NCI-H2081 (cell line): ENCODE measurements at places on chromosomes 7 and 10.

- DNase-seq, result no peak
These were observed 39.2 kb upstream of the FZD9 start for GRCh38 chr7:73394422-73394821.

GRCh38 chr7:152615031-152615741 lies 60.8 kb downstream of the XRCC2 start:
- peak; percentile 90 for DNase-seq

DNA sequence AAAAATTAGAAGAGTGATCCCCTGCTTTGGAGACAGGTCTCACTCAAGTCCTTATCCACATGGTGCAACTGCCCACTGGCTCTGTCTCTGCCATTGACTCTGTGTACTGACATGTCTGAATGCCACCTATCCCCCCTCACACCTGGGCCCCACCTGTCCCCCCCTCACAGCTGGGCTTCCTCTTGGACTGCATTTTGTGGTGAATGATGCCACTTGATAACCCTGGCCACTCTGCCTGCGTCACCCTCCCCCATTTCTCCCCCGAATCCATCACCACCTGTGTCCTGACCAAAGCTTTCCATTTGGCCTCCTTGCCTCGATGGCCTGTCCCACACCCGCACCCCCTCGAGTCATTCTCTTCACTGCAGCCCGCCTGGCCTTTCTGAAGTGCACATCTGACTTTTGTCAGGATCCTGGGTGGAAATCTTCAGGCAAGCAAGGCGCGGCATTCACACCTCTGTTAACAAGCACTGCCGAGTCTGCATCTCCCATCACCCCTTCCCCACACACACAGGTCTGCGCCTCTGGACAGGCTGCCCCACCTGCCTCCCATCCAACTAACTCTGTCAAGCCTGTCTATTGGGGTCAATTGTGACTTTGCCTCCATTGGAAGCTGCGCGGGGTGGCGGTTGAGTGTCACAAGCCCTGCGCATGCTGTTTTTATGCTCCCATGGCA lies 175.3 kb upstream of the KLF14 start:
- no peak for DNase-seq

GRCh38 chr10:104766341-104766740 lies 125.3 kb downstream of the SORCS3 start:
- no peak for DNase-seq

GRCh38 chr10:79188154-79188965 lies 119.6 kb downstream of the ZMIZ1 start:
- no peak for DNase-seq

GRCh38 chr10:73931767-73932619 lies 21.1 kb downstream of the PLAU start:
- no peak for DNase-seq

DNA sequence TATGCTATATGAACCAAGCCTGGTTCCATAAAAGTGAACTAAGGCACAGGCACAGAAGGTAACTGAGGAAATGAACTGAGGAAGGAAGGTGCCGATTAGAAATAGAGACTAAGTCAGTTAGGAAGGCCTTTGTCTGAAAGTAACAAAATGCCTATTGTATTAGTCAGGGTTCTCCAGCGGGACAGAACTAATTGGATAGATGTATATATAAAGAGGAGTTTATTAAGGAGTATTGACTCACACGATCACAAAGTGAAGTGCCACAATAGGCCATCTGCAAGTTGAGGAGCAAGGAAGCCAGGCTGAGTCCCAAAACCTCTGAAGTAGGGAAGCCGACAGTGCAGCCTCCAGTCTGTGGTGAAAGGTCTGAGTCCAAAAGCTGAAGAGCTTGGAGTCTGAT lies 13.9 kb upstream of the PLXNA4 start:
- DNase-seq, result no peak

GRCh38 chr7:883055-884021 lies 7.0 kb downstream of the GET4 start:
- peak; percentile 79 for DNase-seq

GRCh38 chr10:71432956-71433767 lies 36.4 kb downstream of the CDH23 start:
- no peak for DNase-seq

GRCh38 chr7:41013117-41013516 lies 689.8 kb downstream of the INHBA start:
- DNase-seq, result no peak

DNA sequence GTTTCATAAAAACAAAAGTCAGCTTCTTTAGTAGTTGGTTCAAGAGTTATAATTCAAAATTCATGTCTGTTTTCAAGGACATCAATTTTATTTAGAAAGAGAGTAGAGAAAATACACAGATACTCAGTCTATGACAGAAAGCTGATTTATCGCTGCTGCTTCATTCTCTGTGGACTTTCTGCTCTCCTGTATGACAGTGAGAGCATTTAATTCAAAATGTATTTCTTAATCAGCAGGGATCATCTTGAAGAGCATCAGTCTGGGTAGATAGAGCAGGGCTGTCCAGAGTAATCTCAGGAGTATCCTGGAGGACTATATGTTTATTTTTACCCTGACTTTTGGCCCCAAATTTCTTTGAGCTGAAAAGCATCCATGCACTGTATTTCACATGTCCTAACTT lies 1676.7 kb downstream of the REEP3 start:
- DNase-seq, result no peak

GRCh38 chr10:93368210-93368609 lies 113.9 kb downstream of the MYOF start:
- DNase-seq, result no peak

GRCh38 chr7:75531359-75531821 lies 39.3 kb downstream of the SPDYE5 start:
- DNase-seq, result no peak

DNA sequence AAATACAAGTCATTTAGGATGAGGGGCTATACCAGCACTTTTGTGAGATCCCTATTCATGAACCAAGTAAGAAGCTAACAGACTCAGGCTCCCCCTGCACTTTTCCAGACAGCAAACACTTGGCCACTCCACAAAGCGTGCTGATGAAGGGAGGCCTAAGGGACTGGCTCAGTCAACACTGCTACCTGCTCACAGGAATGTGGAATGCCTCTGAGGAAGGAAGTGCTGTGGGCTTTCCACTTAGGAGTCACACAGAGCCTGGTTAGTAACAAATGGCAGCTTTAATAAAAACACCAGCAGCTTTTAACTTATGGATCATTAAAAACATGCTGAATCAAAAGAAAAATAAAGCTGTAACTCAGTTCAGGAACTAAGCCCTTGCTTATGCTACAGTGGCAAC lies 15.0 kb downstream of the UROS start:
- no peak for DNase-seq

- DNase-seq, result no peak
These were observed 539.0 kb downstream of the ARL4A start for GRCh38 chr7:13226385-13226784.

DNA sequence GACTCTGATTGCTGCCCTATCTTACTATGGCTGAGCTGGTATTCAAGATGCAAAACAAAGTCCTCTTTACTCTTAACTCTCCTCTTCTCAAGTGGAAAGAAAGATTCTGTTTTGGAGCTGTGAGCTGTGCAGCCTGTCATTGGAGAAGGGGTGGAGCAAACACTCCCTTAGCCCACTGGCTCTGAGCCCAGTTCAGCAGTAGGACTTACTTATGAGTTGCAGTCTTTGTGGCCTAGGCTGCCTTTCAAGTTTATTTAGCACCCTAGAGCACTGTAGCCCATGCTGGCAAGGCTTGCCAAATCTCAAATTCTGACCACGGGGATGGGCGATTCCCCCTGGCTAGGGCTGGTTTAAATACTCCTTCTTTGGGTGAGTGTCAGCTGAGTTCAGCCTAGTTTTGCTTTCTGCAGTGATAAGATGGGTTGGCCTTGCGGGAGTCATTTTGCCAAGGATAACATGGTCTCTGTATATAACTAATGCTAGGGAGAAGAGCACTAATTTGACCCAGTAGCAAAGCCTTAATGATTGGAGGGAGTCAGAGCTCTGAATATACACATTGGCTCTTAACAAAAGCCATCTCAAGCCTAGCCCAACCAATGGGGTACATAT lies 110.2 kb downstream of the MYO3A start:
- DNase-seq, result peak; percentile 13

DNA sequence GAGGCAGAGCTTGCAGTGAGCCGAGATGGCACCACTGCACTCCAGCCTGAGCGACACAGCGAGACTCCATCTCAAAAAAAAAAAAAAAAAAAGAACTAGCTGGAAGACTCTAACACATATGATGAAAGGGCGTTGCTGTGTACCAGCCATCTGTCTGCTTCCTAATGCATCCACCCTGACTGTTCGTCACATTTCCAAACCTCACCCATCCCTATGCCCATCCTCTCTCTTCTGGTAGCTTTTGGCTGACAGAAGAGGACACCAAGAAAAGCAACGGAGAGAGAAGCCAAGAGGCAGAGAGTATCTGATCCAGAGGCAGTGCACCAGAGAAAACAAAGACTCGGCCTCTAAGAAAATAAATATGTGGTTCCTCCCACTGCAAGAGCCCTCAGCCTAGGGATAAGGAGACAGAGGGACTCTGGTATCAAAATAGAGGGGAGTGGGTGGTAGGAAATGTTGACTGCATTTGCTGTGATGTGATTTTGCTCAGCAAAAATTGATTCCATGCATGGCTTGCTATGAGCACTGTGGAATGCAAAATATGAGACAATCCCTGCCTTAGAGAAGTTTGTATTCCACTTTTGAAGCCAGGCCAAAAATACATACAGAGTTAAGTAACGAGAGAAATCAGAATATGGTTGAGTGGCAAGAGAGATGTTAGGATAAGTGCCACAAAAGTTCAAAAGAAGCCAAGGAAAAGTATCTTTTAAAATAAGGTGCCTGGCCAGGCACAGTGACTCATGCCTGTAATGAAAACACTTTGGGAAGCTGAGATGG lies 100.8 kb upstream of the STK17A start:
- no peak for DNase-seq

DNA sequence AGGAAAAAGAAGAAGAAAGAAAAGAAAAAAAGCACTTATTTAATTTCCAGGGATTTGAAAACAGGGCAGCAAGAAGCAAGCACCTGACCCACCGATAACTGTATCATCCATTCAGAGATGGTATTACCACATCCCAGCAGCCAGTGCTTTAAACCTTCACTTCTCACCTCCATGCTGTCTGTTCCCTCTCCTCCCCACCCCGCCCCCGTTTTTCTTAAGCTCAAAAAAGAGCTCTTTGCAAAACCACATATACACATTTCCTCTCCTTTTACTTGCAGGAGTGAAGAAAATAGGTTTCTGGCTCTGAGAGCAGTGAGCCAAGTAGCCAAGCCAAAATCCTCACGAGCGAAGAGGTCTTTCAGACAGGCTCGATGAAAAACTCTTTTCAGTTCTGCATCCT lies 2.2 kb downstream of the STOX1 start:
- DNase-seq, result no peak

GRCh38 chr10:92130622-92131274 lies 160.1 kb downstream of the CPEB3 start:
- no peak for DNase-seq

- DNase-seq, result peak; percentile 33
These were observed 21.8 kb downstream of the ELFN1 start for GRCh38 chr7:1691601-1692514.

- no peak for DNase-seq
These were observed 304.7 kb downstream of the ARHGAP12 start for GRCh38 chr10:31623947-31624346.

GRCh38 chr10:124614003-124614659 lies 130.0 kb downstream of the FAM53B start:
- no peak for DNase-seq

DNA sequence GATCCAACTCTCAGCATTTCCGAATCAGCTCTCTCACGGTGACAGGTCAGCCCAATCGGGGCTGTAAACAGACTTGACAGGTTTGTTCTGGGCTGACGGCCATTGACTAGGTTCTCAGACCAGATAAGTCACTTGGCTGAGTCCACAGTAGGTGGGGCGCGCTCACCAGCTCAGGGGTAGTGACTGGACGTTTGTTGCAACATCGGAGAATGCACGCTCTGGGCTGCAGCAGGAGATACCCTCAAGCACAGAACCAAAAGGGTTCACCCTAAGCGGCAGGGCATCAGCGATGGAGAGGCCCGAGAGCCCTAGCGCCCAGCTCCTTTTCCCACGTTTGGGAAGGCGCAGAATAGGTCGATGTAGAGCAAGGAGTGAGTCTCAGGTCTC lies 1.8 kb downstream of the KLLN start:
- DNase-seq, result no peak

GRCh38 chr7:87082675-87083074 lies 23.2 kb upstream of the ELAPOR2 start:
- no peak for DNase-seq

DNA sequence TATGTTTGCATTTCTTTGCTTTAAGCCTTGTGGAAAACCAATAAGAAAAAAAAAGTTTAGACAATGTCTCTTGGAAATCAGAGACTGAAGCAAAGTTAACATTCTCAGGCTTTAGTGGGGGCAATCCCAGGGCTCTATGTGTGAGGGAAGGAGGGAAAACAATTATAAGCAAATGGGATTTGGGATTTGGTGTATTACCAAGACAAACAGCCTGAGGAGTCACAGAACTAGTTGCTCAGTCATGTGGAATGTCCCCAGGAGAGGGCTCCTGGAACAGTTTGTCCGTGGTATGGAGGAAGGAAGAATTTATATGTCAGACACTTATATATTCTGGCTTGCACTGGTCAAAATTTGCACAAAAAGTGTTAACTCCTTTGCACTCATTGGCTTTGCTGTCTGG lies 562.9 kb upstream of the TPK1 start:
- DNase-seq, result no peak

- DNase-seq, result peak; percentile 85
These were observed at the start of gene PSTK for GRCh38 chr10:122980209-122981065. Gene PSTK, plus strand, starts transcription at chr10:122980401. Its CDS starts 79 bp downstream, at chr10:122980480.

DNA sequence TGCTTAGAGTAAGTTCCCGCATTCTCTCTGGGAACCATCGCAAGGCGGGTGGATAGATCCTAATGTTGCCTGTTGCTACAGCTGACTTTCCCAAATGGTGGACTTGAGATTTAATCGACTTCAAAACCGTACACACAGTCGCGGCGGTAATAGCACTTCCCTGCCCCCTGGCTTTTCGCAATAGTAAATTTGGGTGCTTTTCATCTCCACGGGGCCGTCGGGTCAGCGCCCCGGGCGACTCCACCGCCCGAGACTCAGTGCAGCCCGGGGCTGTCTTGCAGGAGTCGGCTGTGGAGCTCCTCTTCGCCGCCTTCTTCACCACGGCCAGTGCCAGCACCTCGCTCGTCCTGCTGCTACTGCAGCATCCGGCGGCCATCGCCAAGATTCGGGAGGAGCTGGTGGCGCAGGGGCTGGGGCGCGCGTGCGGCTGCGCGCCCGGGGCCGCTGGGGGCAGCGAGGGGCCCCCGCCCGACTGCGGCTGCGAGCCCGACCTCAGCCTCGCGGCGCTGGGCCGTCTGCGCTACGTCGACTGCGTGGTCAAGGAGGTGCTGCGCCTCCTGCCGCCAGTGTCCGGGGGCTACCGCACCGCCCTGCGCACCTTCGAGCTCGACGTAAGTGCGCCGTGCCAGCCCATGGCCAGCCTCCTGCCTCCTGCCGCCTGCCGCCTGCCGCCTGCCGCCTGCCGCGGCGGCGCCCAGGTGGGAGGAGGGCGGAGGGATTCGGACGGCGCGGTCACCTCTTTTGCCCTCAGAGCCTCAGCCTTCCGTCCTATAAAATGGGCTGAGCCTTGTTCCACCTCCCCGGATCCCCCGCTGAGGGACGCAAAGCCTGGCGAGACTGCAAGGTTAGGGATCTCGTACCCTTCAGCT lies 5.3 kb downstream of the CYP26C1 start:
- no peak for DNase-seq

GRCh38 chr10:32388258-32389027 lies 41.5 kb upstream of the EPC1 start:
- DNase-seq, result no peak

GRCh38 chr10:124011464-124011863 lies 81.9 kb downstream of the CHST15 start:
- DNase-seq, result no peak
